ENCODE measurements at places on chromosomes 16 and 17.

DNA sequence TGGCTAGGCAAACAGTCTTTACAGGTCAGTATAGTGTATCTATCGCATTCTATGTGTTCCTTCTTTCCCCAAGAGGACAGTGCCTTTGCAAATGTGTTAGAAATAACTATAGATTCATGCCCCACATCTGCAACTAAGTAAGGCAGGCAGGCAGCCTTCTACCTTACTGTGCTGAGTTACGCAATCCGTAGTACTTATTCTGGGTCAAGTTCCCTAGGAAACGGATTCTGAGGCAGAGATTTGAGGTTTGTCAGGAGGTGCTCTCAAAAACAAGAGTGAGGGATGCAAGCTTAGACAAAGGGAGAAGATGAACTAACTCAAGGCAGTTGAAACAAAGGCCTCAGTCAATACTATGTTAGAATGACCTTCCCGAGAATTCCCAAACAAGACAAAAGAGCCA is 12.7 kb upstream of the ANKFY1 start:
- DNase-seq: no peak

GRCh38 chr16:56985288-56985961 is 3.9 kb upstream of the NLRC5 start:
- DNase-seq: no peak

DNA sequence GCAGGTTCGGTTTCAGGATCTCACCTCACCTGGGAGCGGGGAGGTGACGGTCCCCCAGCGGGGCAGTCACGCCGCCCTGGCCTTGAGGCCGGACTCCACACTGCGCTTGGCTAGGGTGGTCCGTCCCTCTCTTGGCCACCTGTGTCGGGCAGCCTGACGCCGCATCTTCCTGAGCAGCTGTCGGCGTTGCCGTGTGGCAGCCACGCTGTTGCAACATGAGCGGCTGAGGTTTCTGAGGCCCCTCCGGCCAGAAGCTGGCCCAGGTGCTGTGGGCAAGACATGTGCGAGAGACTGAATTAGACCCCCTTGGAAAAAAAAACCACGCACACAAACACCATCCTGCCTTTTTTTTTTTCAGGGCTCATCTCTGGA is 49.2 kb downstream of the IRF8 start:
- DNase-seq: no peak

DNA sequence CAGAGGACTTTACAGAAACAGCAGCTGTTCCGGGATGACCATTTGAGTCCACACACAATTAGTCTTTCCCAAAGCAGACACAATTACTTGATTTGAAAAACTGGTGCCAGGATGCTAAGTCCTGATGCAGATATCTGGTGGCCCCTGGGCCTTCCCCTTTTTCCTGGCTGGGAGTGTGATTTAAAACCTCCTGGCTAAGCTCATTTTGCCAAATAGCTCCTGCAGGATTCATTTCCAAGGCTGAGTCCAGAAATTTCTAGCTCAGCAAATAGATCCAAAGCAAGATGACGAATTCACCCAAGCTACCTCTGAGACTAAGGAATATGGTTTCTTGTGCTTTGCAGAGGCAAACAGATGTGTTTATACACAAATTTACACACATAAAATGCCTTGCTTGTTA is 422.2 kb downstream of the CA10 start:
- DNase-seq: no peak

GRCh38 chr17:73371285-73371684 is 59.5 kb upstream of the CDC42EP4 start:
- no peak for DNase-seq

DNA sequence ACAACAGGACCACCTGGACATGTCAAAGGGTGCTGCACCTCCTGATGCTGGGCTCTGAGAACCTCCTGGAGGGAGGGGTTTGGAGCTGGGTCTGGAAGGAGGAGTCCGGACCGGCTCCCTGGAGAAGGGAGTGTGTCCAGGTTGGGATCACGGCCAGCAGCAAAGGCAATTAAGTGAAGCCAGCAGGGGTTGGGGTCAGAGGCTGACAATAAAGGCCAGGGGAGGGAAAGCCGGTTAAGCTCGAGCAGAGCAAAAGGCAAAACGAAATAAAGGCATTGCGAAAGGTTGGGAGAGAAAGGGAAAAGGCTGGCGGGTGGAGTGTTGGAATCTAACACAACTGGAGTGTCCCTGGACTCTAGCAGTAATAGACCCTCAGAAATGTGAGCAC is 992 bp upstream of the CACNG4 start:
- DNase-seq: no peak

DNA sequence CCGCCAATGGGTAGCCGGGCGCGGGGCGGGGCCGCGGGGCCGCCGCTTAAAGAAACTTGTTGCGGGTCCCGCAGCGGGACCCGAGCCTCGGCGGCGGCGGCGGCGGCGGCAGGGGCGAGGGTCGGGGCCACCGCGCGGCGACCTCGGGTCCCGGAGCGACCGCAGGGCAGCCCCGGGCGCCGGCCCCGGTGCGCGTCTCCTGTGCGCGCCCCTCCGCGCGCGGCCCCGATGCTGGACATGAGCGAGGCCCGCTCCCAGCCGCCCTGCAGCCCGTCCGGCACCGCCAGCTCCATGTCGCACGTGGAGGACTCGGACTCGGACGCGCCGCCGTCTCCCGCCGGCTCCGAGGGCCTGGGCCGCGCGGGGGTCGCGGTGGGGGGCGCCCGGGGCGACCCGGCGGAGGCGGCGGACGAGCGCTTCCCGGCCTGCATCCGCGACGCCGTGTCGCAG is at the start of gene SOX8:
Gene SOX8 (plus strand): TSS at position 76 of the 450 bp plus-strand sequence. CDS start 153 bp downstream, at position 229.
- no peak for DNase-seq
